RPMI7951 (cell line): ENCODE measurements at places on chromosomes 7 and 10.

- no peak for DNase-seq
These were observed 42.5 kb upstream of the BTRC start for GRCh38 chr10:101311185-101312066.

DNA sequence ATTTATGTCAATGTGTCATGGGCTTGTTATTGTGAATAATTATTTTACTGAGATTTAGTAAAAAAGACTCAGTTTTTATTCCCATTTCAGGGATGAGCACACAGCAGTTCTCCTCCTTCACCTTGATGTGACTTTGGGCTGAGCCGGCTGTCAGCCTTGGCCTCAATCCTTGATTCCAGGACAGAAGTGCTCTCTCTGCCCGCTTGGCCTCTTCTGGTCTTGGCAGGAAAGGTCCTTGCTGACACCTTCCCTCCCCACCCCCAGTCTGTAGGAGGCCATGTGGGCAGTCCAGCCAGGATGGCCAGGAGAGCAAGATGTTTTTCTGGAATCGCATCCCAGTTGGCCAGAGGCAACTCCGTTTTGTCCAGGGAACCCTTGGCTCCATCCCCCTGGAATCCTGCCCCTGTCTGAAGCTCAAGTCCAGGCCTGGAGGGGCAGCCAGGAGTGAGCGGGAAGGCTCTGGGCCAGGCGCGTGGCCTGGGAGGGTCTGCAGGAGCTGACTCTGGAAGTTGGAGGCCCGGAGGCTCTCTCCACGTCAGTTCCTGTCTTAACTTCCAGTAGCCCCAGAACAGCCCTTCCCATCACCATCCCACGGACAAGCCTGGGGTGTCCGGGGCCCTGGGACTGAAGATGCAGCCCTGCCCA is 100.9 kb downstream of the PDGFA start:
- peak; percentile 22 for DNase-seq

- no peak for DNase-seq
These were observed 130.9 kb downstream of the GNAT3 start for GRCh38 chr7:80380957-80381356.

GRCh38 chr10:128950159-128950915 is 516.7 kb upstream of the MGMT start:
- DNase-seq = no peak

DNA sequence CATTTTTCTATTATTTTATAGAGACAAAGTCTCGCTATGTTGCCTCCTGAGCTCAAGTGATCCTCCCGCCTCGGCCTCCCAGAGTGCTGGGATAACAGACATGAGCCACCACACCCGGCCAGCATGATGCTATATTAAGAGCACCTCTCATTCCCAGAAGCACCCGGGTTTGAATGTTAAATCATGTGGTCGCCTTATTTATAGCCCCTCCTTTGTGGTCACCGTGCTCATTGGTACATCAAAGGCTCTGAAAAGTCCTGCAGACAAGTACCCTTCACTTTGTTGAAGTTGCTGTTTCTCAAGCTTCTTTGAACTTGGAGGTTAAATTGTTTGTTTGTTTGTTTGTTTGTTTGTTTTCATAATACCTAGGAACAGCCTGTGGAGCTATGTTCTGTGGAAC is 40.0 kb downstream of the CLIP2 start:
- no peak for DNase-seq

GRCh38 chr7:100369105-100369504 is 4.2 kb upstream of the PILRA start:
- no peak for DNase-seq

DNA sequence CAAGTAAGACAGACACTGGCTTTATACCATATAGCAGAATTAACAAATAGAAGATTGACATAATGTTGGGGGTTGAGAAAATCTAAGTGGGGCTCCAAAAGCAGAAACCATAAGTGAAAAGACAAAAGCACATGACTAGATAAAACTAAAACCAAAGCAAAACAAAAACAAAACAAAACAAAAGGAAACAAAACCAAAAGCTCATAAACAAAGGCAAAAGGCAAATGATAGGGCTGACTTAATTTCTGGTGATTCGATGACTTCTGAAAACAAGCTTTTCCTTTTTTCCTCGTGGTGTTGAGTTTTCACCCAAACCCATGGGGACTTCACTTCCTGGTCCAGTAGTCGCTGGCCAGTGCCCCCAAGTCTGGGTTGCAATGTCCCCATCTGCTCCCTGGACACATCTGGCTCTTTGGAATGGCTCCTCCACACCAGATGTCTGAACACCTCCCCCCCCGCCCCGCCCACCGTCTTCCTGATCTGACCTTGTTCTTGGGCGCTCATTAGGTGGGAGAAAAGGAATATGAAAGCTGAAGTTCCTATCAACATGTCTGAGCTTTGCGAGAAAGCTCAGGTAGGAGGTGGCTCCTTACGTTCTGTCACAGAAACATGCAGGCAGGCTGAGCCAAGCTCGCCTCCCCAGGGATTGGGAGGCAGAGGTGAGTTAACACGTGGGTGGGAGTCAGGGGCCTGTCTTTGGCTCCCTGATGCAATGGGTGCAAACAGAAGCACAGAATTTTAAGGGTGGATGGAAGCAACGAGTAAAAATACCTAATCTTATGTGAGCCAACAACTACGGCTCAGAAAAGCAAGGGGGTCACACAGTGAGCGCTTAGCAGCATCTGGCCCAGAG is 121.0 kb downstream of the NEURL1 start:
- DNase-seq = no peak

GRCh38 chr10:84173501-84173929 is at the start of gene GPR15LG:
Gene GPR15LG (plus strand): TSS chr10:84173801. CDS start chr10:84173852, 51 bp downstream.
- DNase-seq = no peak

GRCh38 chr7:124996778-124997177 is 67.2 kb upstream of the POT1 start:
- no peak for DNase-seq

DNA sequence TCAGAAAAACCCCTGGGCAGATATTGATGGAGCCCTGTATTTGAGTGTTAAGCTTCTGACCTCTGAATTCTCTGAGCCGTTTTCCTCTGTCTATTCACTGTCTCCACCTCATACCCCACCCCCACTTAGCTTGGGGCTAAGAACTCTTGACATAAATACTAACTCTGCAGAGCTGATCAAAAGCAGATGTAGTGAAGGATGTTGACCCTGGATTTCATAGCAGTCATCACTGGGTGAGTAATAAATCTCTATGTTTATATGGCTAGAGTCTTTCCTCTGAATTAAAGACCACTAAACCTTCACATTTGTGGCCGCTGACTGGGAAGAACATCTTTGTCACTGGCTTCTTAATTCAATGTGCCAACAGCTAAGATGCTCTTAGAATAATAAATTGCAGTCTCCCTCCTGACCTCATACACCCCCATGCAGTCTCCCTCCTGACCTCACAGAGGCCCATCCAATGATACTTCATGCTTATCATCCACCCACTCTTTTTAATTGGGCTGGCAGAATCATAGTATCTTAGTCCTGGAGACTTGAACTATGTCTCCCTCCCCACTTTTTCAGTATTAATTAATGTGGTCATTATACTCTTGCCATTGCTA is 78.0 kb upstream of the MACROH2A2 start:
- DNase-seq = peak; percentile 96

GRCh38 chr7:21044913-21045568 is 258.4 kb upstream of the SP8 start:
- DNase-seq = no peak

GRCh38 chr7:13907831-13908230 is 81.6 kb downstream of the ETV1 start:
- DNase-seq = no peak

GRCh38 chr7:91299952-91300775 is 35.9 kb downstream of the FZD1 start:
- DNase-seq = no peak

- no peak for DNase-seq
These were observed 69.3 kb upstream of the PARD3 start for GRCh38 chr10:34884272-34884952.

DNA sequence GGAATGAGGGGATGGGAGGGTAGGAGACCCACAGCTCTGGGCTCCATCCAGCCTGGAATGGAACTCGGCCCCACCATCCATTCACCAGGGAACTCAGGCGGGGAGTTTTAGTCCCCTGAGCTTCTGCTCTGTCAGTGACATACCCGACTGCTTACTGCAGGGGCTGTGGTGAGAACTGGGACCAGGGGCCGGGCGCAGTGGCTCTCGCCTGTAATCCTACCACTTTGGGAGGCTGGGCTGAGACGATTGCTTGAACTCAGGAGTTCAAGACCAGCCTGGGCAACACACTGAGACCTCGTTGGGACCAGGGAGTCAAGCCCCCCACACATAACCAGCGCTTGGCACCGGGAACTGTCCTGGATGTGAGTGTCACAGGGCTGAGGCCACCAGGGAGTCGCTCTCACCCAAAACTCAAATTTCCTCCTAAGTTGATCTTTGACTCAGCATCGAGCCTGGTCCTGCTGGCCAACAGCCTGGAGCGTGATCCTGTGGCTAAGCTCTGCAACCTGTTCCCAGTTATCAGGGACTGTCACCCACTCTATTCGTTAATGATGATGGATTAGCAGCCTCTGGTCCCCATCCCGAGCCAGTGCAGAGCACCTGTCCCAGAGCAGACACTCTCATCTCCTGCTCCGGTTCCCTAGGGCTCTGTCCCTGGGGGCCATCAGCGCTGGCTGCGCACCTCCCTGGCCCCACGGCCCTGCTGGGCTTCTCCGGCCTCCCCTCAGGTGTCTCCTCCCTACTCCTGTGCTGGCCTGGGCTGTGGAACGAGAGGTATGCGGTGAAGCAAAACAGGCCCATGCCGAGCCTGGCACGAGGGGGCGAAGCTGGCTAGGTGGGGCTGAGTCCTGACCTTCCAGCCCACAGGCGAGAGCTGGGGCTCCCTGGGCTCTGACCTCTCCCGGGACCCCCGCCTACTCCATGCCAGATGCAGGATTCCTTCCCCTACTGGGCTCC is 902 bp upstream of the CLDN15 start:
- no peak for DNase-seq

DNA sequence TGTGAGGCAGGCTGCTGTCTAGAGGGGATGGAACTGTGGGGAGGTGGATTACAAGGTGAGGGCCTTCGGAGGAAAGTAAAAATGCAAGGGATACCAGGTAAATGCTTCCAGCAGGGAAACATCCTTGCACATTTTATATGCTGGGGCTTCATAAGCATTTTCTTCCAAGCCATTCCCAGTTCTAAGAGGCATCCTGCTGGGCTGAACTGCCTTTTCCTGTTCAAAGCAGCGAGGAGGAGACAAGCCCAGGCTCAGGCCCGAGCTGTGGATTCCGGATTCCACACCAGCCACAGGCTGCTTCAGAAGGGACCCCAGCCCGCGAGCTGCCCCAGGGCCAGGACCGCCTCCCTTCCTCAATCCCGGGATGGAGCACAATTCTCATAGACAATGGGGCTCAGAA is 249.7 kb downstream of the TNS3 start:
- no peak for DNase-seq

DNA sequence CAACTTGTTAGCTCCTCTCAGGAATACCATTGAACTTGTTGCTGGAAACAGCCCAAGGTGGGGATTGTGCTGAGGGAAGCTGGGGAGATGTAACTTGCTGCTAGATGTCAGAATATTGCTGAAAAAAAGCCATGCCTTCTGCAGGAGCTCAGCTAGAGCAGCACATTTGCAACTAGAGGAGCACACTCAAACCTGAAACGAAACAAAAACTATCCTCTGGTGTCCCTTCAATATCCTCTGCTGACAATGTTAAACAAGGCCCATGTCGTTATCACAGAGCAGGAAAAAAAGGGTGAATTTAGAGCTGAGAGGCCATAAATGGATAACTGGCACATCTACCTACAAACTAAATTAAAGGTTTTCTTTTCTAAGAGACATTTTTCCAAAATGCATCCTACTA is 53.7 kb upstream of the MACC1 start:
- no peak for DNase-seq

GRCh38 chr7:75931680-75932079 is 16.7 kb downstream of the POR start:
- peak; percentile 61 for DNase-seq
